ENCODE measurements at places on chromosomes 3 and 15.

- no peak for DNase-seq
These were observed 106.8 kb downstream of the FOXB1 start for GRCh38 chr15:60110909-60111308.

DNA sequence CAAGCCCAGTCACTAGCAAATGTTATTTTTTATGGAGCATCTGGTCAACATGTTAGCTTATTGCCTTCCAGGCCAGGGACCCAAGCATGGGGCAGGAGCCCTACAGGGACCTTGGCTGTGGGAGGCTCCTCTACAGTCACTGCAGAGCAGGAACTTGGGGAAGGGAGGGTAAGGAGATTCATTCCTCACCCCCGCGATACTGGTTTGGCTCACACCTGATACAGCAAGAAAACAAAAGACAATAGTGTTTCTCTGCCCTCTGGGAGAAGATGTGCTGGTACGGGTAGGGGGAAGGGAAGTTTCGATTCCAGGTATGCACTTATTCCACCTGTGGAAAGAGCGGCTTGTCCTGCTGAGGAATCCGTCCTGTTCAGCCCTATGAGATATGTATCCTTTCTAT, 77.6 kb downstream of the SLC12A8 start:
- DNase-seq, result no peak

DNA sequence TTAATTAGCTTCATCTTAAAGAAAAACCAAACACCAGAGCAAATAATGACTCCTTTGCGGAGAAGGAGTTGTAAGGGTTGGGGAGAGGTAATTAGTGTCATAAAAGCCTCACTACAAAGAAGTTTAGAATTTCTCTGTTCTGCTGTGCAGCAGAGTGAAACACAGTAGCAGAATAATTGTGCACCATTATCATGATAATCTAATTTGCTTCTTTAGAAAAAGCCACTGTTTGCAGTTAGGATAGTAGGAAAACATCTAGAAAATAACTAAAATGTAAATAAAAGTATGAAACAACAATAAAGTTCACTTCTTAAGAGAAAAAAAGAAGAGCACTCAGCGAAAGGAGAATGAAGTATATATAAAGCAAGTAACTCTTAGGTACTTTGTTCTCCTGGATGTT, 5.5 kb downstream of the SHOX2 start:
- DNase-seq, result no peak

DNA sequence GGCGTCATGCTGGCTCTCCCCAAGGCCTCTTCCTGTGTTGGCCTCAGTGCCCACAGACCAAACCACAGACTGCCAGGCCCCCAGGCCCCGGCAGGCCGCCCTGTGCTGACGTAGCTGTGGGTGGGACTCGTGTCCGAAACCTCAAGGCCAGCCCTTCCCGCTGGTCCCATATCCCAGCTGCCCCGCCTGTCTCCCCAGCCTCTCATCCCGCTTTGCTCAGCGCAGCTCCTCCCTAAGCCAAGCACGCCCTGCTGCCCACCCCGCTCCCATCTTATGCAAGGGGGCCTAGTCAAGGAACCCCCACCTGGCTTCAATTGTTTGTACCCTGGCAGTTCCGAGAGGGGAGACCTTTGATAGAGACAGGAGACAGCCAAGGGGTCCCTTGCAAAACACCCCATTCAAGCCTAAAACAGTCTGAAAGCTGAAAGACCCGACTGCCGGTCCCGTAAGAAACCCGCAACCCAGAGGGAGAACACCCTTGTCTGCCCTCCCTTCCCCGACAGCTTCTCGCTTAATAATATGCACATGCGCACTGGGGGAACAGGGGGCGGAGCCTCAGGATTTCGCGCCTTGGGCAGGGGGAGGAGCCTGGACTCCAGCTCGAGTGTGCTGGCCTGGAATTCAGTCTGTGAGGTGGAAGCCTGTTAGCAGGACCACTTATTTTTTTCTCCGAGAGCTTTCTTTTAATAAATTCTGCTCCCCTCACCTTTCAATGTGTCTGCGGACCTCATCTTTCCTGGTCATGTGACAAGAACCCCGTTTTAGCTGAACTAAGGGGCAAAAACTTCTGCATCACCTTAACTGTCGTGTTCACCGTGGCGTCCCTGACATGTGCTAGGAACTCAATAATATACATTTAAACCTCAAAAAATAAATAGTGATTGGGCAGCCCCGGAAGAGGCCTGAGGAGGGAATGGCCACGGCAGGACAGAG, 17.2 kb downstream of the TNFAIP8L3 start:
- DNase-seq, result no peak

- DNase-seq, result no peak
These were observed 84.0 kb upstream of the OSBPL11 start for GRCh38 chr3:125679258-125679657.

DNA sequence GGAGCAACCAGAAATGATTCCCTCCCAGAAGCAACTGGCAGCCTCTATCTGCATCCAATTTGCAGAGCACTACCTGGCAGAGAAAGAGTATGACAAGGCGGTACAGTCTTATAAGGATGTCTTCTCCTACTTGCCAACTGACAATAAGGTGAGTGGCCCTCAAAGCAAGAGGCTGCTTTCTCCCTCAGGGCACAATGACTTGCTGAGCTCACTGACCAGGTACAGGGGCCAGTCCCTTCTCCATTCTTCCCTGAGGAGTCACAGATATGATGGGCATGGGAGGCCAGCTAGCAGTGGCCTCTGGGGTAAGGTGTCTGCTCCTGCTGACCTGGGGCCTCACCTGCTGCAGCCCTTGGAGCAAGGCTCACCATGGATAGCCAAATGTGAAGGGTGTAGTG, 20.3 kb downstream of the CSRNP1 start:
- no peak for DNase-seq

DNA sequence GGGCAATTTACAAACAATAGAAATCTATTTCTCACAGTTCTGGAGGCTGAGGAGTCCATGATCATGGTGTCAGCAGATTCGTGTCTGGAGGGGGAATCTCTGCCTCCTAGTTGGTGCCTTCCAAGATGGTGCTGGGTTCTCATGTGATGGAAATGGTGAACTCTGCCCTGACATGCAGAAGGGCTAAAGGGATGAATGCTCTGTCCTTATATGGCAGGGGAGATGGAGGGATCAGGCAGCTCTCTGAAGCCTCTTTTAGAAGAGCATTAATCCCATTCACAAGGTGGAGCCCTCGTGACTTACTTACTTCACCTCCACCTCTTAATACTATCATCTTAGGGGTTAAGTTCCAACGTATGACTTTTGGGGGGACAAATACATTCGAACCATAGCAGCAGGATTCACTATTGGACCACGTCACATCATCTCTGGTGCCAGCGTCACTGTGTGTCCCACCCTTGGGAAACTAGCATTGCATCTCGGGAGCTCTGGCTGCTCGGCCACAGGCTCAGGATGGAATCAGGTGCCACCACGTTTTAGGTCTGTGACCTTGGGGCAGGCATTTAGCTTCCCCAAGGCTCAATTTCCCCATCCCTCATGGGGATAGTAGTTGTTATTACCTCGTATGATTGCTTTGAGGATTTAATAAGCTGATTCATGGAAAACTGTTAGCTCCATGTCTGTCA, 53.0 kb downstream of the SV2B start:
- DNase-seq, result no peak
